ENCODE measurements at places on chromosomes 3 and 15. TPM values are rescaled to one million over a fixed set of nuclear protein-coding genes. Genes with fewer than 3 reads are reported as not detected.

- DNase-seq = no peak
These were observed 1.2 kb downstream of the UROC1 start for GRCh38 chr3:126516152-126516935.

GRCh38 chr3:42102571-42102970, 11.4 kb downstream of the TRAK1 start:
- DNase-seq = no peak

- no peak for DNase-seq
These were observed 871.2 kb downstream of the TUSC7 start for GRCh38 chr3:117580806-117581205.

GRCh38 chr3:79187426-79187825, 580.4 kb downstream of the ROBO1 start:
- DNase-seq = no peak

GRCh38 chr3:28743831-28744230, 395.2 kb upstream of the AZI2 start:
- peak; percentile 42 for DNase-seq

DNA sequence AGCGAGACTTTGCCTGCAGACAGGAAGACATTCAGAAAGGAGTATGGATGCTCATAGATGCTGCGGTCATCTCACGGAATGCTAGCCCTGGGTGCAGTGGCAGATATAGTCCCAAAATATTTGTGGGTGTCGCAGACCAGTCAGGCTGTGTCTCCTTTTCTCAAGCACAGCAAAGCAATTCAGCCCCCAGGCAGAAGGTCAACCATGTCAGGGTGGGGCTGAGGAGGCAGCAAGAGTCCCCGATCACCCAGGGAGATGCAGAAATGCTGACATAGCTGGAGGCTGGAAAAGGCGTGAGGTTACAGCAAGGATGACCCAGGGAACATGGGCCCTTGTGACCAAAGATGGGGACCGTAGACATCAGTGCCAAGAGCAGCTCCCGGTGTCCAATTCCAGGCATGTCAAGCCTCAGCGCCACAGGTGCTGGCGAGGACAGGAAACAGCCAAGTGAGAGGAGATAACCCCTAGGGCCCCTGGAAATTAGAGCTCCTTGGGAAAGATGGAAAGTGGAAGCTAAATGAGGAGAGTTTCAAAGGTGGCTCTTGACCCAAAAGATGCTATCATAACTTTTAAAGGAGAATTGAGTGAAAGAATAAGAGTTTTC, 81.2 kb upstream of the ABHD17C start:
- DNase-seq = no peak

DNA sequence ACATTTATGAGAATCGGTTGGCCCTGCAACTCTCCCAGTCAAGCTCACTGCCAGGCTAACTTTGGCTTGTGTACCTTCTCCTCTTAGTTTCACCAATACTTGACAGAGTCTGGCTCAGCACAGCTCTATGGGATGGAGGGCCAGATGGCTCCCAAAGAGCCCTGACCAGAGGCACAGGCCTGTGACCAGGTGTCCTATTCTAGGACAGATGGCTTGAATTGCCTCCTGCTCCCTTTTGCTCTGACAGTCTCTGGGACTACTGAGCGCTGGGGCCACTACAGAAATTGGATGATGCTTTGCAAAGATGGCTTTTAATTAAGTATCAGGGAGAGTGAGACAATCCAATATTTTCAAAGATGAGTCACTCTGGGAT, 10.3 kb upstream of the ARID3B start:
- no peak for DNase-seq

- peak; percentile 41 for DNase-seq
These were observed 64.8 kb downstream of the SAMMSON start for GRCh38 chr3:70064194-70064779.

DNA sequence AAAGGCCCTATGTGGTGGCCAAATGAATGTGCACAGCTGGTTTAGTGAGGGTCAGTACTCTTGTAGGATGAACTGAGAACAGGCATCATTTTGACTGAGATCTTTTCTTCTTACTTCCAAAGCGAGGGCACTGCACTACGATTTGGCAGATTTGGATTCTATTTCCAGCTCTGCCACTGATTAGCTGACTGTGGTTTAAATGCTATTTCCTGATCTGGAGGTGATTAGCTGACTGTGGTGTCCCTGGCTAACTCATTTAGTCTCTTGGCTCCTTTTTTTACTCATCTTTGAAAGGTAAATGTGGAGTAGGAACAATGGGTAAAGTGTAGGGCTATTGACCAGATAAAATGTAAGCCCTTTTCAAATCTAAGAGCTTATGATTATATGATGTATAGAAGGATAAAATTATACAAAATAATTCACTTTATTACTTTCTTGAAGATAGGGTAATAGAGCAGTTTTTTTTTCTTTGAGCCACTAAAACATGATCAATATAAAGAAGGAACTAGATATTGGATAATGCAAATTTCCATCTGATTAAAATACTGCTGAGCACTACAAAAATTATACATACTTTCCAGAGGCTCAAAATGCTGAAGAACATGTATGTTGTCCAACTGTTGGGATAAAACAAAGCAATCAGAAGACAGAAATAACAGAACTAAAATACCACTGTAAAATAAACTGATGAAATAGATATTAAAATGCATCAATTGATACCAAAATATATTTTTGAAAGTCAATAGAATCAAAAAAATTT, 39.7 kb upstream of the PLOD2 start:
- peak; percentile 11 for DNase-seq

DNA sequence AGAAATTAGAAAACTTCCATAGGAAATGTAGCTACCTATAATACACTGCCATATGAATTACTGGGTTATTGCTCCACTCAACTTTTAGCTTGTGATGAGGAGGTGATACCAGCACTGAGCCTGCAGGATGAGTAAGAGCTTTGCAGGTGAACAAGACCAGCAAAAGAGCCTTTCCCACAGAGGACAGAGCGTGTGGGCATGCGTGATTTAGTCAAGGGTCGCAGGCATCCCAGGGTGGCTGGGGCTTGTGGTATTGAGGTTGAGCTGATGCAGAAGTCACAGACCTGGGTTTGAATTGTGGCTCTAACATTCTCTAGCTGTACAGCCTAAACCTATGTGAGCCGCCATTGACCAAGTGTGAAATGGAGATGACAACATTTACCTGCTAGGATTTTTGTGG, 5.6 kb downstream of the NRROS start:
- DNase-seq = no peak

- peak; percentile 85 for DNase-seq
These were observed 1.6 kb upstream of the WDR82 start for GRCh38 chr3:52280050-52280461.

DNA sequence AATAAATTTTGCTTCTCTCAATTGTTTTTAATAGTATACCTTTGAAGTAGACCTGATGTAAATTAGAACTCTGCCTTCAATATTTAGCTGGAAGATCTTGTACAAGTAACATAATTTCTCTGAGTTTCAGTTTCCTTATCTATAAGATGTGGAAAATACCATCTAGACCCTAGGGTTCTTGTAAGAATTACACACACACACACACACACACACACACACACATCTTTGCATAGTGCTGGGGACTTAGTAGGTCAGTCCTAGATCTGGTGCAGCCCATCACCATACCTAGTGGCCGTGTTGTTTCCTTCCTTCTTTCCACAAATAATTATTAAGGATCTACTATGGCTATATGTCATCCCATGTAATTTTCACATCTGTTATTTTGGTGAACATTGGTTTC, 11.0 kb downstream of the TRAT1 start:
- DNase-seq = no peak

DNA sequence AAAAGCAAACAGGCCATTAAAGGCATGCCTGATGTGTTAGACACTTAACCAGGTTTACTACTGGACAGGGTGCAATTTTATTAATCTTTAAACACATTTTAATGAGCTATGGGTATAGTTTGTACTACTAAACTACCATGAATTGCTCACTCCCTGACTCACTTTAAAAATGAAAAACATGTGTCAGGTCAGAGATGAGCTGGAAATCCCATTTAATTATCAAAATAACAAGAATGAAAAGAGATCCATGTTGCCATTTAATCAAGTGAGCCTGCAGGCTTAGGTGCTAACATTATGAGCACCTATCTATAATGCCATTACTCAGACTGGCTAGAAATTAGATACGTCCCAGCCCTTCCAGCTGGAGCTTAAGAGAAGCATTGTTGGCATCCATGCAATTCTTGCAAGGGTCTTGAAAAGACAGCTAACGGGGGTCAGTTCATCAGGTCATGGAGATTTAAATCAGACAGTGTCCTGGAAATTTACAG, 224.4 kb downstream of the THRB start:
- DNase-seq = no peak

- DNase-seq = no peak
These were observed 11.2 kb upstream of the LIPC start for GRCh38 chr15:58420579-58421043.

GRCh38 chr3:12793701-12794100, 2.8 kb upstream of the CAND2 start:
- DNase-seq = no peak

DNA sequence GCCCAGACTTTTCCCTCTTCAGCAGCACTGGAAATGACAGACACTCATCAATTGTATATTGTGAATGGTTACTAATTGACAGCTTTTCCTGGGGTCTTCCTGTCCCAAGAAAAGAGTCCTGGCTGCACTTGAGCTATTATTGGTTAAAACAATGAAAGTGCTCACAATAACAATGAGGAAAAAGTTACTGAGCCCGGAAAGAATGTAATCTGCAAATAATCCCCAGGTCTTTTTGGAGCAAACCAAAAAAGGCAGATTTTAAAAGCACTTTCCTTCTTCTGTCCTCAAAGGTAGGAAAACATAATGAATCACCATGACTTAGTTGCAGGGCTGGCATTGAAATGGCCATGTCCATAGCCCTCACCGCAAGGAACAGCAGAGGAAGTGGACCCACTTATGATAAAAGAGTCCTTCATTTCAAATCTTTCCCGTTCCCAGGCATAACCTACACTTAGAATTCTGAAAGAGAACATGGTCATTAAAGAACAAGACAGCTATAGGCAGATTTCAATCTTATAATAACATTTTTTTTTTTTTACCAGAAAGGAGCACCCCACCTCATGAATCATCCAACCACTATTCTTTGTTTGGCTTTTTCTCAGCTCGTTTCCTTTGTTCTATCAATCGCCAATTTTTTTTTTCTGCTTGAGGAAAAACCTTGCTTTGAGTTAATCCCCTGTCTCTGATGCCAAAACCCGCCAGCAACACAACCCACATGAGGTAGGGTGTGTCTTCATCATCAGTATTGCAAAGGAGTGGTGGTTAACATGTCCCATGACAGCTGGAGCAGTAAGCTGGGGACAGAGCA, 35.5 kb upstream of the ATP1B3 start:
- no peak for DNase-seq

GRCh38 chr3:128366136-128366535, 100.6 kb downstream of the DNAJB8 start:
- DNase-seq = peak; percentile 85

- DNase-seq = no peak
These were observed 23.1 kb upstream of the MTHFS start for GRCh38 chr15:79919749-79920511.

The UPK1B gene
- not detected for total RNA-seq

The IMPG2 gene
- 0.78 TPM for total RNA-seq

The WNT7A gene
- total RNA-seq = not detected

The ZNF662 gene
- total RNA-seq = 1.1 TPM

The NOX5 gene
- total RNA-seq = 1.3 TPM

The STXBP5L gene
- 0.10 TPM for total RNA-seq

The RAB5A gene
- 58.1 TPM for total RNA-seq

The ARRDC4 gene
- 30.6 TPM for total RNA-seq
